Activated naive CD4-positive, alpha-beta T cell treated with anti-CD3 and anti-CD28 coated beads, Interleukin-2, amount 10 ng/mL, durations not matched to agents 7 days and 5 days (primary cell): ENCODE measurements at places on chromosomes 4 and X.

DNA sequence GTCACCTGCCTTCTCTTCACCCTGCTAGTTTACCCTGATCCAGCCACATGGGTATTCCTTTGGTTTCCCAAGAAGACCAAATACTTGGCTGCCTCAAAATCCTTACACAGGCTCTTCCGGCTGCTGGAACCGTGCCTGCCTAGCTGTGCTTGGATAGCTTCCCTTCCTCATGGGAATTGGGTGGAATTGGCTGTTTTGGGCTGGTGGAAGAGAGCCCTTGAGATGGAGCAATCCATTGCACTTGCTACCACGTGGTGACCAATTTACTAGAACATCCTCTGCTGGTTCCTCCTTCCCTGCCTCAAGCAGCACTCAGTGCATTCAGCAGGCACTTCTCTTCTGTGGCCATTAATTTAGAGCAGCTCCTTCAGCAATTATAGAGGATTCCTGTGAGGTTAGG is 119.3 kb upstream of the AP1S2 start:
- no peaks in the 10 kb centered on the region for H3K4me1 ChIP-seq
- H3K4me3 ChIP-seq: no peak overlapping the region
- DNase-seq: no peak
- no peaks in the 10 kb centered on the region for H3K36me3 ChIP-seq
- no peak overlapping the region for H3K27ac ChIP-seq

DNA sequence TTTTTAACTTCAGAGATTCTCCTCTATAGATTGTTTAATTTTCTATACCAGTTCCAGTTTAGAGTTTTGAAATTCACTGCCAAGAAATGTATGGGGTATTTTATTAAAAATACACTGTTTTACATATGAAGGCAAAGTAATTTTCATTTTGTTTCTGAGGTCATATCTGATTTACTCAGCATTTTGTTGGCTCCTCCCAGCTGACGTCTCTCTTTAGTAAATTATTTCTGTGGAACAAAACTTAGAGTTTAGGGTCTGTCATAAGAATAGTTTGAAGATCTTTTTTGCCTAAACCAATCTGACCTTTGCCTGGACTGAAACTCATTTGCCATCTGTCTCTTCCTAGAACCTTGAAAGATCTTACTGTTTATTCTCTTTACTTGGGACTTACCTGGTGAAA is 16.9 kb downstream of the FNIP2 start:
- H3K27me3 ChIP-seq: no peaks in the 10 kb centered on the region
- peaks cover 5% of the 10 kb centered on the region for H3K4me1 ChIP-seq
- H3K36me3 ChIP-seq: no peaks in the 10 kb centered on the region
- no peak overlapping the region for H3K4me3 ChIP-seq
- H3K27ac ChIP-seq: no peak overlapping the region

DNA sequence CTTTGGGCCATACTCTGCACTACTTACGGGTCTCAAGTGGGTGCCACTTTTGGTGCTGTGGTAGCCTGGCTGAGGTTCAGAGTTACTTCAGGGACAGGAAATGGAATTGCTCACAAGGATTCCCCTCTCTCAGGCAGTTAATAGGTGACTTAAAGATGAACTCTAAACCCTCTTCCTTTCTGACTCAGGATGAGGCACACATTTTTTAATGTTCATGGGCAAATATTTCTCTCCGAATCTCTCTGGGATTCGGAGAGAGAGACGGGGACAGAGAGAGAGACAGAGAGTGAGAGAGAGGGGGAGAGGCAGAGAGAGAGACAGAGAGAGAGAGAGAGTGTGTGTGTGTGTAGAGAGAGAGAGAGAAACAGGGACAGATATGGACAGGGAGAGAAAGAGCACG is 79.8 kb downstream of the NYX start:
- H3K4me1 ChIP-seq: peaks cover 6% of the 10 kb centered on the region
- H3K27ac ChIP-seq: no peak overlapping the region
- peaks cover 30% of the 10 kb centered on the region for H3K36me3 ChIP-seq
- H3K4me3 ChIP-seq: no peak overlapping the region

GRCh38 chrX:153407736-153408135 is 3.5 kb upstream of the ZFP92 start:
- H3K36me3 ChIP-seq: no peaks in the 10 kb centered on the region
- no peak overlapping the region for H3K4me3 ChIP-seq
- peaks cover 11% of the 10 kb centered on the region for H3K4me1 ChIP-seq
- peaks cover 29% of the 10 kb centered on the region for H3K27me3 ChIP-seq
- DNase-seq: no peak
- H3K27ac ChIP-seq: no peak overlapping the region

DNA sequence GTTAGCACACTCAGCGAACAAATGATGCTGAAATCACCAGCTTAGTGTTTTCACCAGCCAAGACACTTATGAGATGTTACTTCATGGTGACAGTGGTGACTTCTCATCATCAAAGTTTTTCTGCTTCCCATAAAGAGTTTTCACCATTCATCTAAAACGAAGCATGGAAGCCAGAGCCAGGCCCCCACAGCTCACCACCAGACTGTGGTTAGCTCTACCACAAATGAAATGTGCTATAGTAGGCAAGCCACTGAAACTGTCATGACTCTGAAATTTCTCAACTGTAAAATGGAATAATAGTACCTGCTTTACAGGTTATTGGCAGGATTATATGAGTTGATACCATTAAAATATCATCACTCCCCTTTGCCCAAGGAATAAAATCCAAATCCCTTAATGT is 56.4 kb upstream of the HHIP start:
- no peak for DNase-seq
- no peak overlapping the region for H3K4me3 ChIP-seq
- H3K4me1 ChIP-seq: no peaks in the 10 kb centered on the region
- H3K36me3 ChIP-seq: no peaks in the 10 kb centered on the region
- no peak overlapping the region for H3K27ac ChIP-seq

- no peak overlapping the region for H3K4me3 ChIP-seq
- no peaks in the 10 kb centered on the region for H3K36me3 ChIP-seq
- no peaks in the 10 kb centered on the region for H3K27me3 ChIP-seq
Observed at GRCh38 chrX:25275159-25275558, 259.4 kb upstream of the ARX start.

- H3K27me3 ChIP-seq: no peaks in the 10 kb centered on the region
- H3K4me3 ChIP-seq: no peak overlapping the region
- H3K27ac ChIP-seq: no peak overlapping the region
- H3K4me1 ChIP-seq: no peaks in the 10 kb centered on the region
- no peak for DNase-seq
Observed at GRCh38 chr4:5460106-5460801, 248.1 kb downstream of the EVC2 start.

GRCh38 chr4:145012841-145013240 is 85.2 kb downstream of the ANAPC10 start:
- no peaks in the 10 kb centered on the region for H3K27me3 ChIP-seq
- peaks cover 13% of the 10 kb centered on the region for H3K4me1 ChIP-seq

DNA sequence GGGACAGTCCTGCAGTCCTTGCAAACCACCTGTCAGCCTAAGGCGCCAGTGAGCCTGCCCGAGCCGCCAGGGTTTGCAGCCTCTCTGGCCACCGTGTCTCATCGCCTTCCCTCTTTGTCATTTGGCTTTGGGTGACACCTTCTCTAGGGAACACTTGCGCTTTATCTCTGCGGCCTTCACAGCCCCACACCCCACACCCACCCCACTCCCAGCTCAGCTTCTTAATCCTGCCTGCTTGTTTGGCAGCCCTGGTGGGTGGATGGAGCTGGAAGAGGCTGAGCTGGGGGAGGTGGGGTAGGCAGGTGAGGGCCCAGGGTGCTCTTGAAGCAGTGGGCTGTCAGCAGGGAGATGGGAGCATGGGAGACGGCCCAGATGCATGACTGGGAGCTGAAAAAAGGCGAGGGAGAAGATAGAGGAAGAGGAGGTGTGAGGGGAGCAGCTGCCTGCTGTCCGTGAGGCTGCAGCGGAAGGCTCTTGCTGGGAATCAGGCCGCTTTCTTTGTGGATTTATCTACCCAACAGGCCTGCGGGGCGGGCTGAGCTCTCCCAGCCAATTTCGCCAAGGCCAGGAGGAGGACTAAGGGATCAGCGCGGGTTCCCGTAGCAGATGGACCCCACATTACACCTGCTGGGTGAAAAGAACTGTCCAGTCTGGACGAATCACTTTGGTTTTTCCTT is 97.5 kb upstream of the STOX2 start:
- H3K4me3 ChIP-seq: no peak overlapping the region
- peaks cover 20% of the 10 kb centered on the region for H3K27me3 ChIP-seq
- no peaks in the 10 kb centered on the region for H3K36me3 ChIP-seq
- DNase-seq: no peak
- no peak overlapping the region for H3K27ac ChIP-seq
- no peaks in the 10 kb centered on the region for H3K4me1 ChIP-seq

DNA sequence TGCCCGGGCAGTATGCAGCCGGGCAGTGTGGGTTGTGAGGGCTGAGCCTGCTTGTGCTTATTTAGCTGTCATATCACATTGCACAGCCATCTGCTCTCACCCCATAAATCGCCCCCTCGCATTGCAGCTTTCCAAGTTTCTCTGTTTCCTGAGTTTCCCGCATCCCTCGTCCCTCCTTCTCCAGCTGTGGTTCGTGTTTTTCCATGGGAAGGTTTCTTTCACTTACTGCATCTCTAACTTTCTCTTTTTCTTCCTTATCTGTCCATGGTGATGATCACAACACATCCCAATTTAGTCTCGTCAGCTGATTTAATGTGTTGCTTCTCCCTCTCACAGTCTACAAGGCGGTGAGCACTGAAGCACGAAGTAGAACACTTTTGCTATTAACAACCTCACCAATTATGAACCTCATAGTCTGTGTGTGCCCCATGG is 118.1 kb downstream of the ENPP6 start:
- H3K27me3 ChIP-seq: peaks cover 37% of the 10 kb centered on the region
- H3K4me1 ChIP-seq: peaks cover 6% of the 10 kb centered on the region
- no peak overlapping the region for H3K4me3 ChIP-seq
- DNase-seq: no peak

DNA sequence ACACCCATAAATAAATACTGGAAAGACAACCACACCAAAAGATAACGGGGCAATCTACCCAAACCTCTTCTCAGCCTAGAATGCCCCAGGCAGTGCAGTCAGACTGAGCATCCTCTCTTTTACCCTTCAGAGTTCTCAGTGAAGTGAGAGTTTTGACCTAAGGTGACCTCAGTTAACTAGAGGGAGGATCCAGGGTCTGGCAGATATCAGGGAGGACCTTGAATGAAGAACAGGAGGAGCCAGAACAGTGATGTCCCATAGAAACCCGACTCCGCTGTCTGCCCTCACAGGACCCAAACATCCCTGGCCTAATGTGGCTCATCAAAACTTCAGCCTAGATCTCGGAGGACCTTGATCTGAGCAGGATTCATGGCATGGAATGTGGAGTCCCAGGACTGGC is at the start of gene MAGEB3:
Gene MAGEB3 (plus strand): TSS at position 263 of the 400 bp plus-strand sequence. CDS start 5,268 bp downstream, outside the sequence.
- H3K27me3 ChIP-seq: no peaks in the 10 kb centered on the region
- no peaks in the 10 kb centered on the region for H3K36me3 ChIP-seq
- H3K4me1 ChIP-seq: no peaks in the 10 kb centered on the region
- H3K4me3 ChIP-seq: no peak within 1 kb of the TSS
- DNase-seq: no peak

- H3K36me3 ChIP-seq: no peaks in the 10 kb centered on the region
- no peak overlapping the region for H3K4me3 ChIP-seq
- H3K4me1 ChIP-seq: no peaks in the 10 kb centered on the region
- no peak for DNase-seq
Observed at GRCh38 chr4:40939856-40940255, 190.1 kb downstream of the NSUN7 start.
